ENCODE measurements at places on chromosomes 2 and 18.

DNA sequence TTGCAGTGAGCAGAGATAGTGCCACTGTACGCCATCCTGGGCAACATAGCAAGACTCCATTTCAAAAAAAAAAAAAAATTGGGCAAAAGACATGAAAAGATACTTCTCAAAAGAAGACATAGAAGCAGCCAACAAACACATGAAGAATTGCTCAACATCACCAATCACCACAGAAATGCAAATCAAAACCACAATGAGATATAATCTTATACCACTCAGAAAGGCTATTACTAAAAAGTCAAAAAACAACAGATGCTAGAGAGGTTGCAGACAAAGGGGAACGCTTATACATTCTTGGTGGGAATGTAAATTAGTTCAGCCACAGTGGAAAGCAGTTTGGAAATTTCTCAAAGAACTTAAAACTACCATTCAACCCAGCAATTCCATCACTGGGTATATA, 43.1 kb upstream of the CHAC2 start:
- DNase-seq = no peak

- no peak for DNase-seq
Measured at GRCh38 chr18:24259869-24260641, 121.2 kb downstream of the CABYR start.

DNA sequence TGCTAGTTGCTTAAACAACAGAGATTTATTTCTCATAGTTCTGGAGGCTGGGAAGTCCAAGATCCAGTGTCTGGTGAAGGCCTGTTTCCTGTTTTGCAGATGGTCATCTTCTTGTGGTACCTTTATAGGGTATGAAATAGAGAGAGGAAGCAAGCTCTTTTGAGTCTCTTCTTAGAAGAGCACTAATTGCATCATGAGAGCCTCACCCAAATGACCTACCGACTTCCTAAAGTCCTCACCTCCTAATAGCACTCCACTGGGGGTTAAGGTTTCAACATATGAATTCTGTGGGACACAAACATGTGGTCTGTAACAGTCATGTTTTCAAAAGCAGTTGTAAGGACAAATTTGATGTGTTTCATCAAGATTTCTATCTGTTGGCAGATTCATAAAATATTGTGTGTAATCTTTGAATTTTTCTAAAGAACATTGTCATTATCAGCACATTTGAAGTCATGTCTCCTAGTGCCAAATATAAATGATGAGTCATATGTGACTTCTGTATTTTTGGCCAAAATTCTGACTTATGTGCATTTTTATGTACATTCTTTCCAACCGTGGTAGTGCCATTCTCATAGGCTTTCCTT, 45.3 kb downstream of the CD28 start:
- DNase-seq = no peak

DNA sequence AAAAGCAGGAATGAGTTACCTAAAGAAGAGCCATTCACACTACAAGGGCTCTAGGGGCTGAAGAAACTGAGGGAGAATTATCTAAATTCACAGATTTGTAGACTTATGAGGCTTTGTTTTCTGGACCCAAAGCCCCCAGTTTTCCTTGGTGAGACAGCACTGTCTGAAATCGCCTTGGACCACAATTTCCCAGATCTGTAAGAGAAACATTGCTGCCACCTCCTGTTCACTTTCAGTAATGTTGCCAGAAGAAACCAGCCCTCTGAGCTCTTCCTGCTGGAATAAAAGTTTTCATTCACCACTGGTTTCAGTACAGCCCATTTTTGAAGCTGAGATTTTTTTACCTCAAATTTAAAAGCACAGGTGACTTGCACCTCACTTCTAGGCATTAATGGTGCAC, 169.2 kb downstream of the CDH20 start:
- peak; percentile 39 for DNase-seq

GRCh38 chr18:57950542-57950941, 93.5 kb upstream of the NEDD4L start:
- no peak for DNase-seq

DNA sequence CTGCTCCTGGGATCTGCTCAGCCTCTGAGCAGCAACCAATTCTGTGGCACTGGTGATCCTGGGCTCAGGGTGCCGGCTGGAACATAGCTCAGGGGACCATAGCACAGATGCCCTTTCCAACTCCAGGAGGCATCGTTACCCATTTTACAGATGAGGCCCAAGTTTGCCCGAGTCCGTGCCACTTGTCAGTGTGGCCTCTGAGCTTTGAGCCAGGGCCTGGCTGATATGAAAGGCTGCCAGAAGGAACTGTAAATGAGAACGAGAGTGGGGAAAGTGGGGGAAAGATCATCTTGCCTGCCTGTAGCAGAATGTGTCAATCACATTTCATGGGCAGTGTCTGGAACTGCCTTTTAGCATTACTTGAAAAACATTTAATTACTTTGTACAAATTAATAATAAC, 23.3 kb upstream of the FOSL2 start:
- no peak for DNase-seq

- no peak for DNase-seq
Measured at GRCh38 chr18:57640236-57640635, 18.6 kb upstream of the NARS1 start.

- no peak for DNase-seq
Measured at GRCh38 chr2:169105476-169105875, 36.1 kb downstream of the DHRS9 start.

- DNase-seq = no peak
Measured at GRCh38 chr2:204452464-204453023, 92.7 kb upstream of the PARD3B start.

GRCh38 chr2:205763708-205764211, 81.5 kb downstream of the NRP2 start:
- peak; percentile 46 for DNase-seq

DNA sequence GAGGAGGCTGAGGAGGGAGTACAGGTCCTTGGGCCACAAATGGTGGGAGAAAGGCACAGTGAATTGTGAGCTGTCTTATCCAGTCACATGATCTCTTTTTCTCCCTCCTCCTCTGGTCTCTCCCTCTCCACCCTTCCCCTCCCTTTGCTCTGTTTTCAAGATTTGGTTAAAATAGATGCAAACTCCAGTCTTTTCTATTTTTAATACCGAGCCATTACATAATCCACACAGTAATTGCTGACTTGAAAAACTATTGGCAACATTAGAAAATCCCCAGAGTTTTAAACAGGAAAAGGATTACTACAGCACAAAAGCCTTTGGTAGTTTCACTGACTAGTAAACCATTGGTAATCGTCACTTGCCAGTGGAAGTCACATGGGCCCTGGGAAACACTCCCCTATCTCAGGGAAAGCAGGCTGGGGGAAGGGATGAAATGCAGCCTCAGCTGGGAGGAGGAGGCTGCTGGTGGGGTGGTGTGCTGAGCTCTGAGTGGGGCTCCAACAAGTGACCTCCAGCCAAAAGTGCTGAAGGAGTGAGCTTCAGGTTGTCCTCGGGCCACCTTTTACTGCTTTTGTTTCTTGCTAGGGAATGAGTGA, 57.4 kb upstream of the PCBP1 start:
- no peak for DNase-seq

Data from GM10248 (cell line).